Cardiac septum (tissue), 1 donor: ENCODE measurements at places on chromosomes 7 and 10. TPM values are rescaled to one million over a fixed set of nuclear protein-coding genes. Genes with fewer than 3 reads are reported as not detected.

GRCh38 chr10:77784856-77785255 is 141.7 kb downstream of the DLG5 start:
- peak; percentile 41 for DNase-seq

GRCh38 chr10:133438711-133439273 is 14.4 kb upstream of the SPRN start:
- DNase-seq = peak; percentile 69

DNA sequence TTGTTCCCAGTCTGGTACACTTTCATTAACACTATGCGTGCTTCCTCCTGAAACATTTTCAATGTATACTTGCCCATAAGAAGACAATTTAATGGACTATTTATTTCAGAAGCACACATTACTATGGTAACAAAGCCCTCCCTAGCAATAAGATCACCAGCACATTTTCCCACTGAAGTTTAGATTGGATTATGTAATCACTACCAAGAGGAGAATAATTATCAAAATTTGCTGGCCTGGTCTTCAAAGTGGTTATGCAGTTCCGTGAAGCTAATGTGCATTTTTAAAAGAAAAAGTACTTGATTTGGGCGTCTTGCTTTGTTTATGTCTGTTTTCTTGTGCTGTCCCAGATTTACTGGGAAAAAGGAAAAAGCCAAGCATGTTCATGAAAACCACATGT is 61.9 kb downstream of the AP3M1 start:
- no peak for DNase-seq

The ABCA13 gene
- total RNA-seq = 0.19 TPM

- DNase-seq = no peak
Measured at GRCh38 chr7:87933605-87933952, 472 bp upstream of the ADAM22 start.

The FLNC gene
- total RNA-seq = 1,261 TPM

DNA sequence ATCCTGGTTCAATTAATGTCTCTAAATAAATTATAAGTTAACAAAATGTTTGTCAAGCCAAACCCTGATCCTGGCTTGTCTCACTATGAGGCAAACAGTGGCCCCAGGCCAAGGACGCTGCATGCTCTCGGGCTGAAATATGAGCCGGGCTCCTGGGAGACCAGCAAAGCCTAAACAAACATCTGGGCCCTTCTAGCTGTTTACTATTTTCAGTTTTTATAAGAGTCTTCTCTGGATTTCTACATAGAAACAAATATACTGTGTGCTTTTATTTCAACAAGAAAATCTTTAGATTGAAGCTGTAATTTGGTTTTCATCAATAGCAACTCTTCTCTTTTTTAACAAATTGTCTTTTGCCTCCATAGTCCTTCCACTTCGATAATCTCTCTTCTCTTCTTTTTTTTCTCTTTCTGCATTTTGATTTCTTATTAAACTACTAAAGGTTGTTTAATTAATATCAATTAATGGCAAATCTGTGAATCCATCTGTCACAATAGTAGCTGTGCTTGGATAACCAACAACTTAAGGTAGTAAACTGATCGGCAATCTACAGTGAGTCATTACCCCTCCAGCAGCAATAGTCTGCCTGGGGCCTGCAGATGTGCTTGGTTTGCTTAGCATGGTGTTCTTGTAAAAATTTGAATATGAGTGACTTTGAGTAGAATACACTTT is 83.3 kb upstream of the DNAJC1 start:
- DNase-seq = peak; percentile 82

GRCh38 chr10:21514818-21515351 is 10.6 kb downstream of the SKIDA1 start:
- no peak for DNase-seq

- no peak for DNase-seq
Measured at GRCh38 chr7:106566196-106566595, 94.8 kb downstream of the CCDC71L start.

The UCMA gene
- not detected for total RNA-seq

The TRIM50 gene
- total RNA-seq = not detected

The HYAL4 gene
- 0.32 TPM for total RNA-seq

The MYL10 gene
- total RNA-seq = not detected

DNA sequence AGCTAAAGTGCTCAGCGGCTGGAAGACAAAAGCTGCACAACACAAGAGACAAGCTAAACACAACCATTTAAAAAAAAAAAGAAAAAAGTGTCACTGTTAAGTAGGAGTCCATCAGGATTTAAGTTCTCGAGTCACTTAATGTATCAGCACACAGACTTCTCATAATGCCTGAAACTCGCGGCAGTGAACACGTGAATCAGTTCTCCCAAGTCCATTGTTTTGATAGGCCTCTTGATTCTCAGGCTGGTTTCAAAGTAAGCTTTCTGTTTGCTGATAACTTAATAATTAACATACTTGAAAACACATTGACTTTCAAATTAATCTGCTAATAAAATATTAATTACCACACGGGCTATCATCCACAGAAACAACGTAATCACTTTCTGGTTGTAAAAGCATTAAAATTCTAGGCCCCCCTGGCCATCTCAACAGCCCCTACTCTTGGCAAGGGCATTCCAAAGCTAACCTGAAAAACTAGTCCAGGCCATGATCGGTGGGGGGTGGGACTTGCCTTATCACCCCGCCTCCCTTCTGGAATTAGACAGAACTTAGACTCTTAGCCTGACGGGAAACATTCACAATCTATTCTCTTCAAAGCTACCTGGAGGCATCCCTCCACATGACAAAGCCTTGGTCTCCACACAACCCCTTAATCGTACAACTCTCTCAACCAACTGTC is 129.0 kb downstream of the DIP2C start:
- no peak for DNase-seq

The PLEKHA8 gene
- 5.7 TPM for total RNA-seq
